ENCODE measurements at places on chromosomes 5 and 9.

GRCh38 chr5:92574023-92574422 lies 1007.0 kb downstream of the NR2F1-AS1 start:
- DNase-seq = no peak

DNA sequence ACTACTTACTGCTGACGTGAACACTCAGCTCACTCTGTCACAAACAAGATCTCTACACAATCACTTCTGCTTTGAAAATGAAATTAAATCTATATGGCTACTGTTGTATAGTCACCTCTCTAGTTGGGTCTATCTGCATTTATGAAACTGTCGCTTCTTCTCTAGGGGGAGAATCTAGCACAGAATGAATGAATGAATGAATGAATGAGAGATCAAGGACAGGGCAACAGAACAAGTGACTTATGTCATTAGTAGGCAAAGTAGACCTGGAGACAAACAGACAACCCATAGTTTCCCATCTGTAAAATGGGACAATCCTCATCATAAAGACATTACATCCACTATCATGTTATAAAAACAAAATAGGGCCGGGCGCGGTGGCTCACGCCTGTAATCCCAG lies 13.4 kb downstream of the PTCH1 start:
- DNase-seq = no peak

GRCh38 chr9:124708633-124709291 lies 62.3 kb downstream of the NR6A1 start:
- no peak for DNase-seq

- no peak for DNase-seq
Measured at GRCh38 chr5:136114414-136115125, 18.1 kb upstream of the SMAD5 start.

GRCh38 chr9:125634040-125634717 lies 72.8 kb downstream of the MAPKAP1 start:
- no peak for DNase-seq

DNA sequence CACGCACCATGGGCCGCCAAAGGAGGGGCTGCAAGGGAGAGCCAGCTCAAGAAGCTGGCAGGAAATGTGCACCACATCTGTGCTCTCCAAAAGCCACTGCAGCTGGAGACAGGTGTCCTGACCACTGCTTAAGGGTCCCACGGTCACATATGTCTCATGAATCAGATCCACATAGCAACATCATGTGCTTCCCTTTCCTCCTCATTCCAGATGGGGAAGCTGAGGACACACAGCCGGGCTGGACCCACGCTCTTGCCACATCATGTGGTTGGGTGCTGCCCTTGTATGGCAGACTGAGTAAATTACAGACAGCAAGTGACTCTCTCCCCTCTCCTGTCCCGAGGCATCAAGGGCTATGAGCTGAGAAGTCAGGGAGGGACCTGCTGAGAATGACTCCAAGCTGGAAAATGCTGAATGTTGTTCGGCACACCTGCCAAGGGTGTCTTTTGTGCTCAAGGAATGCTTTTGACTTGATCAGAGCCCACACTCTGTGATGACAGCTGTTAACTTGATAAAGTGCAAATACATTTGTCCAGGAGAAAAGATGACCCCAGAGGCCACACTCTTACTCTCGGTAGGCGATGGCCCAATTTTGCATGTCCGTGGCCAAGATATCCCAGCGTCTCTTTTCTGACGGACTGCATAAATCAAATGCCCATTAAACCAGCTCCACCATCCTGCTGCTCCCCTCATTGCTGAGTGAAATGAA lies 58.2 kb downstream of the NSUN2 start:
- no peak for DNase-seq

DNA sequence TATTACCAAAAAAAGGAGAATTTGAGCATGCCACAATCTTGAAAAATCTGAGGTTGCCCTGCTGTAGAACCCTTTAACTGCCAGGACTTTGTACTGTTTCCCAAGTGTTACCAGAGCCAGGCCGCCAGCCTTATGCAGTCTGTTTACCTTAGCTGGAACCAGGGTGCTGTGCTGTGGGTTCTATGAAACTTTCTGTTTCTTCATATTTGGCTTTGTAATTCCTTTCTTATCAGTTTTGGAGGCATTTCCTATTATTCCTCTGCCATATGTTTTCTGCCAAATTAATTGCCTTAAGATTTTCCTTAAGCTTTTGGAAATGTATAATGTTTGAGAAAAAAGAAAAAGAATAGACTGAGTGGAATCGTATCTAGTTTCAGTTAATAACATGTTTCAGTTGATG lies 2.1 kb downstream of the S1PR3 start:
- no peak for DNase-seq

GRCh38 chr9:135485832-135486231 lies 6.2 kb downstream of the PPP1R26 start:
- DNase-seq = no peak

- DNase-seq = no peak
Measured at GRCh38 chr5:135691044-135691443, 112.3 kb upstream of the CXCL14 start.

GRCh38 chr9:126684345-126684744 lies 70.6 kb downstream of the LMX1B start:
- DNase-seq = no peak

Data from substantia nigra (tissue), 51 donors.